ENCODE measurements at places on chromosomes 16 and 17. TPM values are rescaled to one million over a fixed set of nuclear protein-coding genes. Genes with fewer than 3 reads are reported as not detected.

The ABCA10 gene
- 1.3 TPM for total RNA-seq

The CCDC200 gene
- not detected for total RNA-seq

The MYH1 gene
- total RNA-seq, result not detected

The SLC16A6 gene
- 0.14 TPM for total RNA-seq

The PYY gene
- total RNA-seq, result 0.68 TPM

The FA2H gene
- 2.4 TPM for total RNA-seq

The CLEC19A gene
- total RNA-seq, result not detected

The TEKT3 gene
- total RNA-seq, result not detected

The ERN2 gene
- 1.6 TPM for total RNA-seq

The CEP295NL gene
- 0.43 TPM for total RNA-seq

The GCGR gene
- not detected for total RNA-seq

The EPX gene
- total RNA-seq, result not detected

The ZDHHC1 gene
- 5.3 TPM for total RNA-seq

The DRC7 gene
- total RNA-seq, result not detected

The CMIP gene
- 14.4 TPM for total RNA-seq

The CLDN9 gene
- total RNA-seq, result under 0.01 TPM

The SLC5A11 gene
- total RNA-seq, result not detected

The ARHGDIG gene
- total RNA-seq, result 0.34 TPM

The C17orf78 gene
- not detected for total RNA-seq

The TMEM88 gene
- 0.85 TPM for total RNA-seq

The TCAP gene
- 0.36 TPM for total RNA-seq

The DCAF7 gene
- 34.3 TPM for total RNA-seq

The SLFN13 gene
- 1.9 TPM for total RNA-seq

The CACNG5 gene
- total RNA-seq, result not detected

Measured in nasal cavity respiratory epithelium epithelial cell of viscerocranial mucosa (primary cell).